ENCODE measurements at places on chromosomes 7 and 10. TPM values are rescaled to one million over a fixed set of nuclear protein-coding genes. Genes with fewer than 3 reads are reported as not detected.

GRCh38 chr7:2384354-2385243, 18.8 kb upstream of the CHST12 start:
- H3K4me1 ChIP-seq = no peaks in the 10 kb centered on the region
- DNase-seq = no peak
- no peaks in the 10 kb centered on the region for H3K27me3 ChIP-seq
- H3K27ac ChIP-seq = no peak overlapping the region
- H3K36me3 ChIP-seq = peaks cover 30% of the 10 kb centered on the region

GRCh38 chr7:22872096-22872807, 49.6 kb upstream of the TOMM7 start:
- H3K27ac ChIP-seq = no peak overlapping the region
- peak; percentile 37 for DNase-seq
- H3K27me3 ChIP-seq = no peaks in the 10 kb centered on the region
- no peak overlapping the region for H3K4me3 ChIP-seq
- no peaks in the 10 kb centered on the region for H3K36me3 ChIP-seq

DNA sequence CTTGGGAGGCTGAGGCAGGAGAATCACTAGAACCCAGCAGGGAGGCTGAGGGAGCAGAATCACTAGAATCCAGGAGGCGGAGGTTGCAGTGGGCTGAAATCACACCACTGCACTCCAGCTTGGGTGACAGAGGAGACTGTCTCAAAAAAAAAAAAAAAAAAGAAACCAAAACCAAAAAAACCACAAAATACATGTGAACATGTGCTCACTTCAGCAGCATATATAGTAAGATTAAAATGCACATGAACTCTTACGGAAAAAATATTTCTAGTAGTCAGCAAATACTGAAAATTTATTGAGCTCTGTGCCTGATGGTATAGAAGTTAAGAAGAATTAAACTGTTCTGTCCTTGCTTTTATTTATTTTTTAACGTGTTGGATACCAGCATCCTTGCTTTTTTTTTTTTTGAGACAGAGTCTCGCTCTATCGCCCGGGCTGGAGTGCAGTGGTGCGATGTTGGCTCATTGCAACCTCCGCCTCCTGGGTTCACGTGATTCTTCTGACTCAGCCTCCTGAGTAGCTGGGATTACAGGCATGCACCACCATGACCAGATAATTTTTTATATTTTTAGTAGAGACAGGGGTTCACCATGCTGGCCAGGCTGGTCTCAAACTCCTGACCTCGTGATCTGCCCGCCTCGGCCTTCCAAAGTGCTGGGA, 9.6 kb upstream of the ZNF487 start:
- no peak overlapping the region for H3K4me3 ChIP-seq
- H3K36me3 ChIP-seq = no peaks in the 10 kb centered on the region
- no peaks in the 10 kb centered on the region for H3K4me1 ChIP-seq
- DNase-seq = peak; percentile 58
- no peak overlapping the region for H3K27ac ChIP-seq

- no peaks in the 10 kb centered on the region for H3K36me3 ChIP-seq
- H3K27me3 ChIP-seq = no peaks in the 10 kb centered on the region
- no peaks in the 10 kb centered on the region for H3K4me1 ChIP-seq
- no peak overlapping the region for H3K27ac ChIP-seq
- no peak for DNase-seq
- H3K4me3 ChIP-seq = no peak overlapping the region
Measured at GRCh38 chr7:79434867-79435266, 18.6 kb downstream of the MAGI2 start.

DNA sequence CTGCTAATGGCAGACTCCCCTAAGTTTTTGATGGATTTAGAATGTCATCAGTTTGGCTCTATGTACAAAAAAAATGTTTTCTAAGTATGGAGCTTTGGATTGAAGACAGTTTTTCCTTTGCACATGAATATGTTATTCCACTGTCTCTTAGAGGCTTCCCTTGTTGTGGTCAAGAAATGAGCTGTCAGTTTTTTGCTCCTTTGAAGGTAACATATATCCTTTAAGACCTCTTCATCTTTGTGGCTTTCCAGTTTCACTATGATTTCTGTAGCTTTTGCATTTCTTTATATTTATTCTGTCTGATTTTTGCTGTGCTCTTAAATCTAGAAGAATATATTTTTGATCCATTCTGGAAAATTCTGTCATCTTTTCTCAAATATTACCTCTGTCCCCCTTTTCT, 15.8 kb upstream of the ODAD2 start:
- no peak overlapping the region for H3K27ac ChIP-seq
- H3K4me1 ChIP-seq = no peaks in the 10 kb centered on the region
- no peak overlapping the region for H3K4me3 ChIP-seq
- H3K36me3 ChIP-seq = no peaks in the 10 kb centered on the region

LMOD2 gene
- not detected for total RNA-seq

ODAD2 gene
- total RNA-seq = not detected

- H3K4me1 ChIP-seq = no peaks in the 10 kb centered on the region
- no peaks in the 10 kb centered on the region for H3K36me3 ChIP-seq
- no peak overlapping the region for H3K4me3 ChIP-seq
- DNase-seq = no peak
- no peak overlapping the region for H3K27ac ChIP-seq
- H3K27me3 ChIP-seq = no peaks in the 10 kb centered on the region
Measured at GRCh38 chr7:139985811-139986210, 76.9 kb downstream of the PARP12 start.

DNA sequence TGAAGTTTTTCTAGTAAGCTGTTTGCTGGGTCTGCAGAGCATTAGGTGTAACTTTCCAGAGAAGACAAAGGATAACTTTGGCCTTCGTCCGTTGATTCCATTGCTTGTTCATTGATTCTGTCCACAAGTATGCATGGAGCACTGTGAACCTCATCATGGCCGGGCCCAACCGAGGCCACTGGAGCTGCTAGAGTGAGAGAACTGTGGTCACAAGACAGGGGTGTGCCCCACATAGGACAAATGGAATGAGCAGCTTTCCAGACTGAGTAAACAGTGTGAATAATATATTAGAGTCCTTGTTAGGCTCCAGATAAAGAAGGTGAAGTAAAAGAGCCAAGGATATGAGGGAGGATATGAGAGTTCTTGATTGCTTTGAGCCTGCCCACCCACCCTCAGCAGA, 24.9 kb downstream of the MBL2 start:
- H3K4me1 ChIP-seq = no peaks in the 10 kb centered on the region
- H3K27me3 ChIP-seq = no peaks in the 10 kb centered on the region
- H3K27ac ChIP-seq = no peak overlapping the region
- H3K36me3 ChIP-seq = no peaks in the 10 kb centered on the region
- no peak overlapping the region for H3K4me3 ChIP-seq

PDZD7 gene
- total RNA-seq = 46.8 TPM

DNA sequence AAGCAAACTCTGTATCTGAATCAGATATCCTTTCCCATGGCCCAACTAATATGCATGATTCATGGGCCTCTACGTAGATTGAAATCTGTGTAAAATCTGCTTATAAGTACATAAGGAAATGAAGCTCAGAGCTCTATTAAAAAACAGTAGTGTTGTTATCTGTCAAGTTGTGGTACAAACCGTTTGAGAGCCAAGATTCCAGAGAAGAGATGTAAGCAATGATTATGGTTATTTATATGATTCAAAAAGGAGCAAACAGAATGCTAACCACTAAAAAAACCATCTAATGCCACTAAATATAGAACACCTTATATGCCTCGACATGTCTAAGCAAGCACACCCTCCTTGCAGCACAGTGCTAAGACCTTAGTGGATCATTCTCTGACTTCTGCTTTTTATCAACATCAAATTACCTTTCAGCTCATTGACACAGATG, 26.6 kb downstream of the RPP38 start:
- DNase-seq = no peak
- no peaks in the 10 kb centered on the region for H3K4me1 ChIP-seq
- H3K27ac ChIP-seq = no peak overlapping the region
- no peaks in the 10 kb centered on the region for H3K27me3 ChIP-seq
- H3K4me3 ChIP-seq = no peak overlapping the region
- no peaks in the 10 kb centered on the region for H3K36me3 ChIP-seq

- H3K36me3 ChIP-seq = no peaks in the 10 kb centered on the region
- H3K4me3 ChIP-seq = no peak overlapping the region
- no peak for DNase-seq
- H3K27me3 ChIP-seq = peaks cover 10% of the 10 kb centered on the region
Measured at GRCh38 chr7:88760136-88760515, 626 bp downstream of the ZNF804B start.

GRCh38 chr10:12191715-12192114, 4.0 kb downstream of the NUDT5 start:
- H3K27ac ChIP-seq = no peak overlapping the region
- H3K36me3 ChIP-seq = no peaks in the 10 kb centered on the region
- DNase-seq = no peak
- peaks cover 9% of the 10 kb centered on the region for H3K4me1 ChIP-seq
- H3K4me3 ChIP-seq = no peak overlapping the region
- no peaks in the 10 kb centered on the region for H3K27me3 ChIP-seq

CFAP43 gene
- total RNA-seq = not detected

DNA sequence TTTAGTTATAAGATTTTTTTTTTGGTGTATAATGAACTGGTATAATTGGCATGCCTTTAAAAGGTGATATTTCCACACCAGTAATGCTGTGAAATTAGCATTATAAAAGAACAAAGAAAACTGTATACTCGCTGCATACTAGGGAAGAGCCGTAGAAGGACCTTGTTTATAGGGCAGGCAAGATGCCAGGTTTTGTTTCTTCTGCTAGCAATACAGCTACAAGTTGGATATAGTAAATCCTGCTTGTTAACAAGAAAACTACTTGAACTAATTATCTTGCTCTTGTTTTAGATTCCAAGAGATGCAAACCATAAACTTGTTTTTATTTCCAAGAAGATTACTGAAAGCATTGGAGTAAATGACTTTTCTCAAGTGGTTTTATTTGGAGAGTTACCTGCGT, 1.9 kb downstream of the DNAH11 start:
- no peak for DNase-seq
- H3K4me3 ChIP-seq = no peak overlapping the region
- no peaks in the 10 kb centered on the region for H3K27me3 ChIP-seq
- H3K27ac ChIP-seq = no peak overlapping the region
- no peaks in the 10 kb centered on the region for H3K36me3 ChIP-seq
- no peaks in the 10 kb centered on the region for H3K4me1 ChIP-seq

CNPY1 gene
- 0.40 TPM for total RNA-seq

GRCh38 chr7:69422574-69422985, 175.7 kb upstream of the AUTS2 start:
- no peak overlapping the region for H3K4me3 ChIP-seq
- H3K27me3 ChIP-seq = no peaks in the 10 kb centered on the region
- DNase-seq = no peak
- H3K4me1 ChIP-seq = no peaks in the 10 kb centered on the region
- H3K27ac ChIP-seq = no peak overlapping the region

AZGP1 gene
- 3.3 TPM for total RNA-seq

FGFBP3 gene
- 1.1 TPM for total RNA-seq

GRCh38 chr10:6563731-6564130, 16.3 kb downstream of the PRKCQ start:
- no peak for DNase-seq
- no peak overlapping the region for H3K4me3 ChIP-seq
- no peaks in the 10 kb centered on the region for H3K27me3 ChIP-seq

CHN2 gene
- 159 TPM for total RNA-seq

ARPC1A gene
- 195 TPM for total RNA-seq

- H3K27me3 ChIP-seq = no peaks in the 10 kb centered on the region
- DNase-seq = no peak
Measured at GRCh38 chr7:107944411-107945169, 53.6 kb downstream of the DLD start.

DNA sequence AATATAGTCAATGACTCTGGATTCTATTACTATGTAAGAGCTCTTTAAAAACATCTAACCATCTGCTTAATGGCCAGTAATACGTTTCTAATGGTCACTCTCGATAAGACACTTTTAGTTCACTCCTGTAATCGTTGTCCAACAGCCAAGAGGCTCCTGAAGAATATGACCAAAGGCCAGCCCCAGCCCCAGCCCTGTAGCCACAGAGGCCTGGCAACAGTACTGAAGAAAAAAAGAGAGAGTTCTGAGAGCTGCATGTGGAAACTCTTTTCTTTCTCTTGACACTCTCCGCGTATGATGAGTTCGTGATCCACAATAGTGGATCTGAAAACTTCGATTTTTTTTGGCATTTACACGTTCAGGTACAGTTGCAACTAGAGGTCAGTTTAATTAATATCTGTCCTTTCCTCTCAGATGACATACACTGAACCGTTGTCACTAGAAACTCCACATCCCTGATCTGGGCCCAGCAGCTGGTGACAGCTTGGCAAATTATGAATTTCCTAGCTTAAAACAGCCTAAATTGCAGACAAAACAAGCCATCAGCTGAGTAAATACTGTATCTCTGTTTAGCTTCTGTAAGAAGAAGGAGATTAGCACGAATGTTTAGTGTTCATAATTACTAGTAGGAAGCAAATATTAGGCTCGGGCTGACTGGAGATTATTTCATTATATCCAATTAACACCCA, 456.7 kb downstream of the LRMDA start:
- no peaks in the 10 kb centered on the region for H3K36me3 ChIP-seq
- H3K27me3 ChIP-seq = no peaks in the 10 kb centered on the region
- H3K27ac ChIP-seq = no peak overlapping the region
- no peak overlapping the region for H3K4me3 ChIP-seq
- DNase-seq = no peak

ADRA2A gene
- total RNA-seq = 11.6 TPM

CALN1 gene
- total RNA-seq = not detected

OAT gene
- 155 TPM for total RNA-seq

DNA sequence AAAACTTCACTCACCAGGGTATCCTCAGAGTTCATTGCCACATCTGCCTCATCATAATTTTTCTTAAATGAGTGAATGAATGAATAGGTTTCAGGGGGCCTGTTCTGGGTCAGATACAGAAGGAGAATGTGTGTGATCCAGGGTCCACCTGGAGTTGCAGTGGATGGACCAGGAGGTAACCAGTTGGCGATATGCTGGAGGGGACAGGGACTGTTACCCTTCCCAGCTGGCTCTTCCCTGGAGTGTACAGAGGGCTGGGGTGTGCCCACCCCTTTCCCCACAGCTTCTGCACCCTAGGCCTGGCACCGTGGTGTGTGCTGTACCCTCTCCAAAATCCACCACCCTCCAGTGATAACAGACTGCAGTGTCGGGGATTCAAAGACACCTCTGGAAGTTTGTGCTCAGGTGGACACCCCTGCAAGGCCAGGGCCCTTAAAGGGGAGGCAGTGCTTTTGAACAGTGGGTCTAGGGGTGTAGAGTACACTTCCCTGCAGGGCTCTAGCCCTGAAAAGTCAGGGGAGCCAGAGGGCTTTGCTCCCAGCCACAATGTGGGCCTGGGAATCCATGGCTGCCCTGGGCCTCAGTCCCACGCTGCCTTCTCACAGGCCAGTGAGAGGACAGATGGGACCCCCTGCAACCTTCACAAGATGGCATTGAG, 134.4 kb upstream of the UNC5B start:
- peak; percentile 15 for DNase-seq
- H3K4me1 ChIP-seq = no peaks in the 10 kb centered on the region
- no peak overlapping the region for H3K27ac ChIP-seq
- H3K4me3 ChIP-seq = no peak overlapping the region
- no peaks in the 10 kb centered on the region for H3K27me3 ChIP-seq
